ENCODE measurements at places on chromosomes 11 and 22.
A peak's percentile ranks its signal among the peaks of the same experiment; 100 is the strongest.

DNA sequence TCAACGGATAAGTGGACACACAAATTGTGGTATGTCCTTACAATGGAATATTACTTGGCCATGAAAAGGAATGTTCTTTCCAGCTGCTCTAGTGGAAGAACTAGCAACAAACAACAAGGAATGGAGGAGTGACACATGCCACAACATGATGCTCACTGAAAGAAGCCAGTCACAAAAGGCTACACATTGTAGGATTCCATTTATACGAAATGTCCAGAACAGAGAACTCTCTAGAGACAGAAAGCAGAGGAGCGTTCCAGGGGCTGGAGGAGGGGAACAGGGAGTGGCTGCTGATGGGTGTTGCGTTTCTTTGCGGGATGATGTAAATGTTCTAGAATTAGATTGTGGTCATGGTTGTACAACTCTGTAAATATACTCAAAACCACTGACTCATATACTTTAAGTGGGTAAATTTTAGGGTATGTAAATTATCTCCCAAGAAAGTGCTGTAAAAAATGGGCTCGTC lies 32.4 kb upstream of the PDGFB start:
- H3K27ac ChIP-seq, result no peak overlapping the region
- H3K4me1 ChIP-seq, result no peaks in the 10 kb centered on the region
- no peak overlapping the region for H3K4me3 ChIP-seq
- DNase-seq, result no peak
- H3K27me3 ChIP-seq, result no peaks in the 10 kb centered on the region
- H3K36me3 ChIP-seq, result no peaks in the 10 kb centered on the region

DNA sequence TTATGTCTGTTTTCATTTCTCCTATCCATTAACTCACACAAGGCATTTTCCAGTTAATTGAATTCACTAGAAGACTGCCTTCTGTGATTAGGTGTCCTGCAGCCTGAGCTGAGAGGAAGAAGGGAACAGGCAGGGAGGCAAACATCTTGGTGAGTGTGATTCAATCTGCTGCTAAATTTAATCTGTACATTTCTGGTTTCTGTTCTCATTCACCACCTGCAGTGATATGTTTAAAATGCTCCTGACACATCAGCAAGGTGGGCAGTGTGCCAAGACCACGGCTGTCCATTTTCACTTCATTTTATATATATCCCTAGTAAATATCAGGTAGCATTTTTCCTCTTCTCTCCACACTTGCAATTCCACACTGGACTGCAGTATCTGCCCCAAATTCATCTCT lies 416.5 kb downstream of the TMEM135 start:
- H3K36me3 ChIP-seq, result no peaks in the 10 kb centered on the region
- no peak overlapping the region for H3K27ac ChIP-seq
- no peaks in the 10 kb centered on the region for H3K27me3 ChIP-seq
- no peak overlapping the region for H3K4me3 ChIP-seq
- no peaks in the 10 kb centered on the region for H3K4me1 ChIP-seq

- H3K4me1 ChIP-seq, result peaks cover 90% of the 10 kb centered on the region
- no peaks in the 10 kb centered on the region for H3K27me3 ChIP-seq
- H3K27ac ChIP-seq, result peak overlapping the region; percentile 83
- H3K36me3 ChIP-seq, result no peaks in the 10 kb centered on the region
- peak; percentile 25 for DNase-seq
Measured at GRCh38 chr22:43000441-43001175, 14.3 kb downstream of the PACSIN2 start.

DNA sequence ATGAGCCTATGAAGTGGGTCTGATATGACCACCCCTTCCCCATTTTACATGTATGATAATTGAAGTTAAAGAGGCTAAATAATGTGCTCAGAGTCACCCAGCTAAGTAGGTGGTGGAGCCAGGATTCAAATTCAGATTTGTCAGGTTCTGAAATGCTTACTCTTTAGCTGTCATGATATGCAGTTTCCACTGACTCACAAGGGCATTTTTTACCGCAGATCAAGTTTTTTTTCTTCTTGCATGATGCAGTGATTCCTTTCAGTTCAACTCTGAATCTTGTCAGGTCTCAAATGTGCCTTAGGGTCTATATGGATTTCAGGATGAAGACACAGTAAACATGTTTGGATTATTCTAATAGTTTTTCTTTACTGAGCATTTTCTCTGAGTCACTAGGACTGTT lies 12.6 kb upstream of the TRIM44 start:
- H3K27ac ChIP-seq, result no peak overlapping the region
- no peak overlapping the region for H3K4me3 ChIP-seq
- H3K4me1 ChIP-seq, result no peaks in the 10 kb centered on the region
- no peaks in the 10 kb centered on the region for H3K36me3 ChIP-seq
- no peaks in the 10 kb centered on the region for H3K27me3 ChIP-seq

GRCh38 chr11:65113839-65114238 lies 2.2 kb downstream of the TM7SF2 start:
- H3K4me3 ChIP-seq, result no peak overlapping the region
- H3K36me3 ChIP-seq, result no peaks in the 10 kb centered on the region
- peak; percentile 89 for DNase-seq
- peak overlapping the region; percentile 89 for H3K27ac ChIP-seq

DNA sequence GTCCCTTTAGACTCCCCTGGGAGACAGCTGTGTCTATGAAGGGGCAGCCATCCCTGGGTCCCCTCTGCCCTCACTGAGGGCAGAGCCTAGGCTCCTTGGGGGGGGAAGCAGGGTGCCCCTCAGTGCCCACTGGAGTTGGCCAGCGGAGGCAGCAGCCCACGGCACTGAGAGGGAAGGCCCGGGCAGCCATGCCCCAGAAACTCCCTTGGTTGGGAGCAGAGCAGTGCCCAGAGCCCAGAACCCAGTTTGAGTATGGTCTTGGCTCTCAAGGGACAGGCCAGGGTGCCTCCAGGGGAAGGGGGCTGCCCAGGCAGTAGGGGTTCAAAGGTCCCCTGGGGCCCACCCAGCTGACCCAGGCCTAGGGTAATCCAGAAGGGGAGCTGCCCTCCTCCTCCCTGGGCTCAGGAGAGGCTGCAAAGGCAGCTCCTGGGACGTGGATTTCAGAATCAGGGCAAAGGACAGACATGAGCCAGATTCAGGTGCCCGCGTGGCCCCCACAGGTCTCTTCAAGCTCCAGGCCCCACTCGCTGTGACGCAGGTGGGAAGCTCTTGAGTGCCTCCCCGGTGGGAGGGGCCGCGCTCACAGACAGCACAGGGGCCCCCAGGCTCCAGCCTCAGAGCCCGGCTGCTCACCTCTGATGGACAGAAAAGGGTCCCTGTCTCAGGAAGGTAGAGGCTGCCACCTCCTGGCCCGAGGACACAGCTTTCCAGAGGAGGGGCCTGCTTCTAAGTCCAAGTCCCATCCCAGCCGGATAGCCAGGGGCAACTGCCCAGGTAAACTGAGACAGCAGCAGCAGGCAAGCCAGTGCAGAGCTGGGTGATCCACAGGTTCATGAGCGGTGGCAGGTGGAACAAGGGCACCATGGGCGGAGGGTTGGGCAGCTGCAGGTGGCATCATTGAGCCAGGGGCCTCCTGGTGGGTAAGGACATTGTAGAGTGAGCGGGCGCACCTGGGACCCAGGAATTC lies 2.6 kb downstream of the C11orf21 start:
- H3K36me3 ChIP-seq, result no peaks in the 10 kb centered on the region
- H3K4me1 ChIP-seq, result no peaks in the 10 kb centered on the region
- H3K27me3 ChIP-seq, result peaks cover 4% of the 10 kb centered on the region
- peak; percentile 56 for DNase-seq
- no peak overlapping the region for H3K27ac ChIP-seq

DNA sequence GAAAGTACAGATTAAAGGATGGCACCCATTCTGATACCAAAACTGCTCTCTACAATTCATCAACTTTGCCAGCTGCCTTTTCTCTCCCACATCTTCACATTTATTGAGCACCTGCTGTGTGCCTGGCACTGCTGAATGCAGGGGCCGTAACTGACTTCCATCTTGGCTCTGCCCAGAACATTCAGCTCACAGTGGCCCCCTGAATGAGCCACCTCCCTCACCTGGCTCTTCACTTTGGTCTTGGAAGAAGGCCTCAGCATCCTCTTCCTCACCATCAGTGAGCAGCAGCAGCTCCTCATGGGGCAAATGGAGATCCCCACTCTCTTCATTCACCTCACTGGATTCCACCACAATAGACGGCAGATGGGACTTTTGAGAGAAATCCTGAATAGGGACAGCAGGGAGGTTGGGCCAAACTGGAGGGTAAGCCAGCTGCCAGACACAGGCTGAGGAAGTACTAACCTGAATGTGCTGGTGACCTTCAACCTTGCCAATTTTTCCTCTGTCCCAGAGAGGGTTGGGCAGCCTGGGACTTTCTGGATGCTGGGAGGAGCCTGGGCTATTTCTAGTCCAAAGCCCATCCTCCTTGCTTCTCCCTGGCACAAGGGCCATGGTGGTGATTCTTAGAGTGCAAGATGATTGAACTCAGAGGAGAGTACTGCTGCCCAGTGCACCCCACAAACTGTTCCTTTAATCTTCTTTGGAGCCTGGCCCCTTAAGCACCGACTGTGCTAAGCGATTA lies 1.9 kb upstream of the UQCC3 start:
- H3K27ac ChIP-seq, result peak overlapping the region; percentile 41
- peak; percentile 81 for DNase-seq
- H3K27me3 ChIP-seq, result no peaks in the 10 kb centered on the region

DNA sequence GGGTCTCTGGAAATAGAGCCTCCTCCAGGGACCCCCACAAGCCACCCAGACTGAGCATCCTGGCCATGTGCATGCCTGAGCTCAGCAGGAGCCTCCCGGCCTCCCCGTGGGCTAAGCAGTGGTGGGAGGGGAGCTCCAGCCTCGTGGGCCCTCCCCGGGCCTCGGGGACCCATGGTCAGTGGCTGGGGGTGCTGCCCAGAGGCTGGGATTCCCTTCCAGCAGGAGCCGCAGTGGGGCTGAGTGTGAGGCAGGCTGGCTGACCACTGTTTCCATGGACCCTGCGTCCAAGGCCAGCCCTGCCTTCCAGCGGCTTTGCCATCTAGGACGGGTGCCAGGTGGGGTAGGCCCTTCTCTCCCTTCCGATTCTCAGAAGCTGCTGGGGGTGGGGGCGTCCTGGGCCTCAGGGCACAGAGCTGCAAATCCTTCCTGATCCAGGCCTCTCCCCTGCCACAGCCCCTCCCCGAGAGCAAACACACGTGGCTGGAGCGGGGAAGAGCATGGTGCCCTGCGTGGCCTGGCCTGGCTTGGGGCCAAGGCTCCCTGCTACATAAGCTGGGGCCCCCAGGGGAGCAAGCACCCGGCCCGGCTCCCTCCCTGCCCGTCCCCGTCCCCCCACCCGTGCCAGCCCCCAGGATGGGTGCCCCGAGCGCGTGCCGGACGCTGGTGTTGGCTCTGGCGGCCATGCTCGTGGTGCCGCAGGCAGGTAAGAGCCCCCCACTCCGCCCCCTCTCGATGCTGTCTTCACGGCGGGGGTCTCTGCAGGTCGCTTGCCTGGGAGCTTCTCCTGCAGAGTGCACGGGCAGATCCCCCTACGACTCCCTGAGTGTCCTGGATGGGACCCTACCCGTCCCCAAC lies at the start of gene MUC5B:
Gene MUC5B, plus strand, starts transcription at position 576 of the 855 bp plus-strand sequence. Its CDS starts 58 bp downstream, at position 634.
- H3K4me1 ChIP-seq, result no peaks in the 10 kb centered on the region
- no peak within 1 kb of the TSS for H3K27ac ChIP-seq
- peaks cover 8% of the 10 kb centered on the region for H3K27me3 ChIP-seq
- no peak within 1 kb of the TSS for H3K4me3 ChIP-seq
- DNase-seq, result peak; percentile 75

- no peaks in the 10 kb centered on the region for H3K27me3 ChIP-seq
- peaks cover 63% of the 10 kb centered on the region for H3K4me1 ChIP-seq
Measured at GRCh38 chr22:31289344-31289743, 2.9 kb downstream of the PIK3IP1 start.

DNA sequence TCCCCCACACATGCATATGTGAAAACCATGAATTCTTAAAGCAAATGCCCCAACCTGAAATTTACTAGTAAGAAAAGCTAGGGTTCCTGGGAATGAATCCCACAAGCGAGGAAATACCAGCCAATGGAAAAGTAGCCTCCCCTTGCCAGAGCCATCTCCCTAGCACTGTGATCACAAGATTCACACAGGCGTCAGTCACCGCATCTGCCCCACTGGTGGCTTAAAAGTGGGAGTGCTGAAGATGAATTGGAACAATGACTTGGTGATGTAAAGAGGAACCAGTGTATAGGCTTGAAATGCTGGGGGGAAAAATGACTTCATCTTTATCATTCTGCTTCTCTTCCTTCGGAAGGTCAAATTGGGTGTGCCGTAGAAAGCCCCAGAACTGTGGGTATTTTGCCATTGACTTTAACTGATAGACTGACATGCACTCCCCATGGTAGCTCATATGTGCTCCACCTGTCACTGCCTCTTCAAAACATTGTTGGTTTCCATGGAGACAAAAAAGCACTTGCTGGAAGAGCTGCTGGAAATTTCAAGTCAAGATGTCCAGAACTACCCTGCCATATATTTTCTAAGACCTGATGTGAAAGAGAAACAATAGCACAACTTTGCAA lies 19.2 kb upstream of the ASPHD2 start:
- peaks cover 4% of the 10 kb centered on the region for H3K4me1 ChIP-seq
- H3K4me3 ChIP-seq, result no peak overlapping the region
- H3K36me3 ChIP-seq, result no peaks in the 10 kb centered on the region

DNA sequence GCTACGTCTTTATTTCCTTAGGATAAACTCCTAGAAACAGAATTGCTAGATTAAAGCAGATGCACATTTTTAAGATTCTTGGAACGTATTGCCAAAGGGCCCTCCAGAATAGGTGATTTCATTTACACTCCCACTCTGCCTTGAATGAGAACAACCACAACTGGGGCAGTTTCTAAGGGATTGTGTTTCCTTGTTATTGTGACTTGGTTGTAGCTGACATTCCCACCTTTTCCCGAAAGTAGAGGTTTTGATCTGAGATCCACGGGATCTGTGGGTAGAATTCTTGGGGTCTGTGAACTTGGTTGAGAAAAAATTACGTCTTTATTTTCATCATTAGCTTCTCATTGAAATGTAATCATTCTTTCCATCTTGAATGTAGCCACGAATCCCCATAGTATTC lies 21.5 kb downstream of the LRRC32 start:
- H3K27me3 ChIP-seq, result no peaks in the 10 kb centered on the region
- no peak overlapping the region for H3K27ac ChIP-seq
- H3K4me3 ChIP-seq, result no peak overlapping the region
- no peaks in the 10 kb centered on the region for H3K36me3 ChIP-seq

GRCh38 chr11:133305208-133305956 lies 226.9 kb downstream of the OPCML start:
- no peak overlapping the region for H3K27ac ChIP-seq
- no peaks in the 10 kb centered on the region for H3K27me3 ChIP-seq
- H3K36me3 ChIP-seq, result no peaks in the 10 kb centered on the region
- H3K4me3 ChIP-seq, result no peak overlapping the region

DNA sequence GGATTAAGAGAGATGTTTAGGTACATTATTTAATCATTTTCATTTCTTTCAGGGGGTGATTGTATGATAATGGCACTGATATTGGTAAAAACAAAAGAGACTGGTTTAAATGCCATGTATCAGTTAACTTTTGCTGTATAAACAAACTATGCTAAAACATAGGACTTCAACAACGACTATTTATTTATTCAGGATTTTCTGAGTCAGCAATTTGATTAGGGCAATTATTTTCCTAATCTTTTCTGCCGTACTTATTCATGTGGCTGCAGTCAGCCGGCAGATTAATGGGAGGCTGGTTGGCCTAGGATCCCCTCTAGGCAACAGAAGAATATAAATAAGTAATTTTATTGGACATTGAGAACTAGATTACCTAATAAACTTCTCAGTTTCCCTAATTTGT lies 661.7 kb upstream of the RAG2 start:
- no peaks in the 10 kb centered on the region for H3K27me3 ChIP-seq
- DNase-seq, result no peak
- H3K27ac ChIP-seq, result no peak overlapping the region
- no peaks in the 10 kb centered on the region for H3K4me1 ChIP-seq
